ENCODE measurements at places on chromosomes 3 and 15.

GRCh38 chr15:90586948-90587347 is 57.2 kb downstream of the CRTC3 start:
- no peak for DNase-seq

GRCh38 chr3:43081796-43082195 is 24.1 kb downstream of the POMGNT2 start:
- DNase-seq: no peak

DNA sequence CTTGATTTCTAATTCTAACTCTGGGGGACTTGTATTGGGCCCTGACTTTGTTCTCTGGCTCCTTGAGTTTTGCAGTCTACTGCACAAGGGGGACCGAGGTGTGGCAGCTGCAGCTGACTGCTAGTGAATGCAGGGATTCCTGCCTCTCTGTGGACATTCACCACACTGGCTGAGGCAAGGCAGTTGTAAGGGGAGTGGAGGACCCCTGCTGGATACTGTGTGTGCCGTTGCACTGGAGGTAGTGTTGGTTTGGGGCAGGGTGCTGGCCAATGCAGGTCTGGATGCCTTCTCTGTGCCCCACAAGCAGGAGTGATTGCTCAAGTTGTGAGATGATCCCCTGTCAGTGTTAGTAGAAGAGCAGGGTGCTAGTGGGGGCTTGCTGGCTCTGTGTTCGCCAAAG is 626.1 kb downstream of the SQOR start:
- no peak for DNase-seq

DNA sequence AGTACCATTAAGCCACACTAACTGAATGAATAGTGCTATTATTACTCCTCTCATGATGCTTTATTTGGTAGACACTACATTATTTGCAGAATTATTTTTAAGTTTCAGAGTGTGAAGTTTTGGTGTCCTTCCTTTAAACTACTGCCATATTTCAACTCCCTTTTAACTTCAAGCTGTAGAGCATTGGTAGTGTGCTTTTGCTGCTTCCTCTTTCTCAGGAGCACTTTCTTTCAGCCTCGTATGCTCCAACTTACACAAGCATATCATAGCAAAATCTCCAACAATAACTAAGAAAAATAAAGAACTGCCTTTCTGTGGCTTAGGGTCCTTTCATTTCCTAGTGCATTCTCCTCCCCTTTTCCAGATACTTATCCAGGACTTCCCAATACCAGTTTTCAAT is 476.4 kb upstream of the AGTR1 start:
- no peak for DNase-seq

All from SHP77 (cell line).